ENCODE measurements at places on chromosomes 2 and 18.

DNA sequence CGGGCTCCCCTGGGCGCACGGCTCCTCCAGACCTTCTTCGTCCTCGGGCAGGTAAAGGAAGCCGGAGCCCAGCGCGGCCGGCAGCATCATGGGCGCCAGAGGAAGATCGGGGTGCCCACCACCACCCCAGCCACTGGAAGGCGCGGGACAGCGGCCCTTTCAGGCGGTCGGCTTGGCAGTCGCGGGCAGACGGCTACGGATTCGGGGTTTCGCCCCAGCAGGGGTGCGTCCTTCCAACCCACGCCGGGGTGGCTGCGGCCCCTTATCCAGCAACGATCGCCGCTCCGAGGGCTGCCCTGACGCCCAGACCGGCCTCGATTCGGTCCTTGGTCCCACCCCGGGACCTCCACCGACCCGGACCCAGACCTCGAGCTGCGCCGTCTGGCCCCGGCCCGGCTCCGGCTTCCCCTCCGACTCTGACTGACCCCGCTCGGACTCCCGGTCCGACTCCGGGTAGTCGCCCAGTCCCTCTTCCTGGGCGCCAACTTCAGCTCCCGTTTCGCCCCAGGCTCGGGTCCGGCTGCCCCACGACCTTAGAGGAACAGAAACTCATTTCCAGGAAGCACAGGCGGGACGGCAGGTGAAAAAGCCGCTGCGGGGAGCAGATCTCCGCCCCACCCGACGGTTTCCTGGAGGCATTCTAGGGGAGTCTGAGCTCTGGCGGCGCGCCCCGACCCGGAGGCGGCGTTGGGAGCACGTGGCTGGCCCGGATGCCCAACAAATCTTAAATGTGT, 30.2 kb upstream of the SSB start:
- DNase-seq = peak; percentile 22

- DNase-seq = no peak
Measured at GRCh38 chr2:181895818-181896217, 4.3 kb downstream of the ITPRID2 start.

DNA sequence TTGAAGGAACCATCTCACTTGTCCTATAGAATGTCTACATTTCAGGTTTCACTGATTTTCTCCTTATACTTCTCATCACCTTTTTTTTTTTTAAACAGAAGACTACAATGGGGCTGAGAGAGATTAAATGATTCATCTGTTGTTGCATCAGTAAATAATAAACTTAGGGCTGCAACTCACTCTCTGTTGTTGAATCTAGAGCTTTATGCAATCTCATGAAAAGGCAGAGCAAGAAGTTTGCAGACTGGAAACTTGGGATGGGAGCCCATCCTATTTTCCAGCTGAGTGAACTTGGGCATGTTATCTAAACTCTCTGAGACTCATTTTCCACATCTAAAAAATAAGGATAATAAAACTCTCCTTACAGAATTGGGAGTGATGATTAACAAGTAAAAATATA, 58.4 kb downstream of the PDE1A start:
- no peak for DNase-seq

- no peak for DNase-seq
Measured at GRCh38 chr2:68536000-68536399, 68.6 kb downstream of the APLF start.

DNA sequence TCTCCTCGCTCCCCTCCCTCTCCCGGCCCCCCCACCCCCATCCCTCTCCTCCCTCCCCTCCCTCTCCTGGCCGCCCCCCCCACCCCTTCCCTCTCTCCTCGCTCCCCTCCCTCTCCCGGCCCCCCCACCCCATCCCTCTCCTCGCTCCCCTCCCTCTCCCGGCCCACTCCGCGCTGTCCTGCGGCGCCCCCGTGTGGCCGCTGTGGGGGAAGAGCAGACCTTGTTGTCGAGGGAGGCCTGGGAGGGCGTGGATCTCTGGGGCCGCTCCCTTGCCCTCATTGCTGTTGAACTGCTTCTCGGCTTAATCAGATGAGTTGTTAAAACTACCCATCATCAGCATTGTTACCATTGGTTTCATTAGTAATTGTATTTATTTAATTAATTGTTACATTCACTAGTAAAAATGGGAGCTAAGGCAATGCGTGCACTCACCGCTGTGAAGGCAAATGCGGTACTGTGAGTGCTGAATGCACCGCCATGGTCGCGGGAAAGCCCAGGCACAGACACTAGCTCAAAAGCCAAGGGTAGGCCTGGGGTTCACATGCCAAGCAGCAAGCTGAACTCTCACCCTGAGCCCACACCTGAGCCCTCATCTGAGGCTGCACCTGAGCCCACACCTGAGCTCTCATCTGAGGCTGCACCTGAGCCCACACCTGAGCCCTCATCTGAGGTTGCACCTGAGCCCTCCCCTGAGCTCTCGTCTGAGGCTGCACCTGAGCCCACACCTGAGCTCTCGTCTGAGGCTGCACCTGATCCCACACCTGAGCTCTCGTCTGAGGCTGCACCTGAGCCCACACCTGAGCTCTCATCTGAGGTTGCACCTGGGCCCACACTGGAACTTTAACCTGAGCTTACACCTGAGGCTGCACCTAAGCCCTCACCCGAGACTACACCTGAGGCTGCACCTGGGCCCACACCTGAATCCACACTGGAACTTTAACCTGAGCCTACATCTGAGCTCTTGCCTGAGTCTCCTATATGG, 8.8 kb downstream of the RTP5 start:
- peak; percentile 75 for DNase-seq

- no peak for DNase-seq
Measured at GRCh38 chr2:44582363-44583008, 220.7 kb downstream of the CAMKMT start.

GRCh38 chr2:169619946-169620345, 35.8 kb downstream of the PPIG start:
- DNase-seq = no peak

- no peak for DNase-seq
Measured at GRCh38 chr2:176826356-176826755, 386.2 kb upstream of the HNRNPA3 start.

- no peak for DNase-seq
Measured at GRCh38 chr2:177204417-177204816, 8.2 kb upstream of the HNRNPA3 start.

DNA sequence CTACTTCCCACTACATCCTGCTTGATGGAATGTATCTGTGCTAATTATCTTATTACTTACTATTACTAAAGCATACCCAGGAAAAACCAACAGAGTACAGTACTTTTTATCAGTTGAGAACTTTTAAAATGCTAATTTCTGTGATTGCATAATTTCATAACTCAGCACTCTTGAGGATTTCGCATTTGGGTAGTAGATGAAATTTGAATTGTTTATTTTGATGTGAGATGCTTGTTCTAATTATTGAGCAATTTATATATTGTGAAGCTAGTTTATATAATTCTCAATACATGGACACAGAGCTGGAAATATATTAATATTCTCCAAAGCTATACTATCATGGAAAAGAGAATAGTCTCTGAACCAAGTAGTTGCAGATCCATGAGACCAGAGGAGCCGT, 104.5 kb upstream of the SP5 start:
- DNase-seq = no peak

- DNase-seq = no peak
Measured at GRCh38 chr18:26685438-26686157, 137.2 kb upstream of the KCTD1 start.

GRCh38 chr2:64063924-64064331, 44.7 kb upstream of the VPS54 start:
- no peak for DNase-seq

DNA sequence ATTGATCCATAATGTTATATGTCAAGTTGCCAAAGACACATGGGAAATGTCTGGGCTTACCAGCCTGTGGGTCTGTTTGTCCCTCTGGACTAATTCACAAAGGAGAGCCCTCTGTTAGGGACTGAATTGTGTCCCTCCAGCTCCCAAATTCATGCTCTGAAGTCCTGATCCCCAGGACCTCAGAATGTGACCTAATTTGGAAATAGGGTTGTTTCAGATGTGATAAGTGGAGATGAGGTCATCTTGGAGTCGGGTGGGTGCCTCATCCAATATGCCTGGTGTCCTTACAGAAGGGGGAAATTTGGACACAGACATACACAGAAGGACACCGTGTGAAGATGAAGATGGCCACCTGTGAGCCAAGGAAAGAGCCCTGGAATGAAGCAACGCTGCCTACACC, 41.4 kb upstream of the ROCK2 start:
- no peak for DNase-seq

- no peak for DNase-seq
Measured at GRCh38 chr2:33791625-33792024, 192.5 kb upstream of the FAM98A start.

All from GM12892 (cell line).